ENCODE measurements at places on chromosomes 4 and X.

DNA sequence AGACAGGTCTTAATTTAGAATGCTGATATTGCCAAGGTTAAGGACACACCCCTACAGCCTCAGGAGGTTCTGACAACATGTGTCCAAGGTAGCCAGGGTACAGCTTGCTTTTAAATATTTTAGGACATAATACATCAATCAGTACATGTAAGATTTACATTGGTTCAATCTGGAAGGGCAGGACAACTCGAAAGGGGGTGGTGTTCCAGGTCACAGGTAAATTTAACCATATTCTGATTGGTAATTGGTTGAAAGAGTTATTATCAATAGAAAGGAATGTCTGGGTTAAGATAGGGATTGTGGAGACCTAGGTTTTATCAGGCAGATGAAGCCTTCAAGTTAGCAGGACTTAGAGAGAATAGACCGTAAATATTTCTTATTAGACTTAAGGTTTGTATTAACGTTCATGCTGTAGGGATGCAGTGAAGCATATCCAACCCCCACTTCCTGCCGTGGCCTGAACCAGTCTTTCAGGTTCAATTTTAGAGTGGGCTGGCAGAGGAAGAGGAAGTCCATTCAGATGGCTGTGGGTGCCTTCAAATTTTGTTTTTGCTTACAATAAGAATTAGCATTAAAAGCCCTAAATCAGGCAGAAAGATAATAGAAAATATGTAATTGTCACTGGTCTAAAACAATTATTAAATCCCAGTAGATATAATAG is 136.5 kb upstream of the GALNTL6 start:
- no peak for DNase-seq

GRCh38 chrX:70168238-70169188 is 8.8 kb upstream of the DGAT2L6 start:
- DNase-seq = peak; percentile 62

GRCh38 chr4:128379860-128380259 is 92.2 kb upstream of the PGRMC2 start:
- DNase-seq = peak; percentile 31

- no peak for DNase-seq
Observed at GRCh38 chrX:24493740-24494581, 28.9 kb downstream of the PDK3 start.

GRCh38 chrX:103518571-103518970 is 718 bp downstream of the RAB40A start:
- DNase-seq = no peak

- no peak for DNase-seq
Observed at GRCh38 chr4:40305328-40306170, 29.6 kb upstream of the CHRNA9 start.

GRCh38 chr4:5711479-5712184 is 631 bp downstream of the EVC start:
- DNase-seq = peak; percentile 25

- no peak for DNase-seq
Observed at GRCh38 chrX:19906293-19906692, 18.9 kb upstream of the SH3KBP1 start.

GRCh38 chrX:139298437-139298836 is 232.1 kb upstream of the F9 start:
- DNase-seq = no peak
